ENCODE measurements at places on chromosomes 3 and 15. TPM values are rescaled to one million over a fixed set of nuclear protein-coding genes. Genes with fewer than 3 reads are reported as not detected.

Gene SOX14
- not detected for total RNA-seq

Gene STRIT1
- total RNA-seq: not detected

Gene LRRC2
- under 0.01 TPM for total RNA-seq

Gene CCDC80
- total RNA-seq: 3.0 TPM

Gene MORC1
- total RNA-seq: not detected

Gene LRRC34
- 0.64 TPM for total RNA-seq

Gene DMXL2
- 15.8 TPM for total RNA-seq

Gene GOLGA8S
- total RNA-seq: not detected

Gene CTDSPL
- 61.4 TPM for total RNA-seq

Gene C2CD4B
- total RNA-seq: not detected

Gene GMNC
- total RNA-seq: not detected

Gene SPATA12
- total RNA-seq: not detected

Gene ISG20
- 38.6 TPM for total RNA-seq

Gene DNAH1
- total RNA-seq: 0.85 TPM

Gene SLC25A20
- total RNA-seq: 5.5 TPM

Gene CLRN1
- not detected for total RNA-seq

All from tracheal epithelial cell (primary cell).